Heart right ventricle (tissue), 16 donors: ENCODE measurements at places on chromosomes 16 and 17.
A peak's percentile ranks its signal among the peaks of the same experiment; 100 is the strongest.

- H3K36me3 ChIP-seq: no peaks in the 10 kb centered on the region
- H3K27ac ChIP-seq: no peak overlapping the region
- H3K27me3 ChIP-seq: no peaks in the 10 kb centered on the region
- H3K4me3 ChIP-seq: no peak overlapping the region
- DNase-seq: no peak
- peaks cover 28% of the 10 kb centered on the region for H3K4me1 ChIP-seq
These were observed 3.7 kb downstream of the TEPSIN start for GRCh38 chr17:81234940-81235821.

DNA sequence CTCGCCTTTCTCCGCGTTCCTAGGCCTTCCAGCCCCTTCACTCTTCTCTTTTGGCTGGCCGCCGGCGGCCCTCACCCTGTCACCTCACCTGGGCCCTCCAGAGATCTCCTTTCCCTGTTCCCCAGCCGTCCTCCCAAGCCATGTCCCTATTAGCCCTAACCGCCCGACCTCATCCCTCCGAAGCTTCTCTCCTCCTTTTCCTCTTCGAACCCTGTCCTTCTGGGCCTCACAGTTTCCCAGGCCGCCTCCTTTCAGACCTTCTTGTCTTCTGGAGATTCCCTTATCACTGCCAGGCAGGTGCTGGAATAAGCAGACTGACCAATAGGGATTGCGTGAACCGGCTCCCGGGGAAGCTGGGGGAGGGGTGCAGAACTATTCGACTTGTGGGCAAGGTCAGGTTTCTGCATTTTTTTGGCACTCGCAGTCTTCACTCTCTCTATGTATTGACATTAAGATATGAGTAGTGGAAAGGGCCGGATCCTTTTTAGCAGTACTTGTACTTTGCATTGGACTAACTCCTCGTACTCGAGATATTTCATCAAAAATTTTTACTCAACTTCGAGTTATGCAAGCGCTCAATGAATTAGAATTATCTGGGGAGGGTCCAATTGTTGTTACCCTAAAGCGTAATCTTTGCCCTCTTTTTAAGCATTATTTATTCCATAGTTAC, 690 bp downstream of the RHOT1 start:
- H3K36me3 ChIP-seq: peaks cover 13% of the 10 kb centered on the region
- peak overlapping the region; percentile 97 for H3K27ac ChIP-seq
- H3K4me1 ChIP-seq: peaks cover 56% of the 10 kb centered on the region
- H3K4me3 ChIP-seq: peak overlapping the region; percentile 80
- DNase-seq: peak; percentile 57

- no peaks in the 10 kb centered on the region for H3K27me3 ChIP-seq
- no peak overlapping the region for H3K27ac ChIP-seq
- H3K36me3 ChIP-seq: no peaks in the 10 kb centered on the region
- no peak for DNase-seq
These were observed 45.0 kb downstream of the SCNN1G start for GRCh38 chr16:23227529-23227928.

GRCh38 chr16:79752396-79752795, 151.9 kb upstream of the MAF start:
- H3K36me3 ChIP-seq: no peaks in the 10 kb centered on the region
- peaks cover 17% of the 10 kb centered on the region for H3K4me1 ChIP-seq
- no peak overlapping the region for H3K4me3 ChIP-seq

- no peak overlapping the region for H3K4me3 ChIP-seq
- H3K27ac ChIP-seq: no peak overlapping the region
- no peak for DNase-seq
- H3K4me1 ChIP-seq: no peaks in the 10 kb centered on the region
These were observed 15.4 kb upstream of the CLEC18A start for GRCh38 chr16:69935740-69936139.

GRCh38 chr16:86035906-86036305, 136.9 kb downstream of the IRF8 start:
- peaks cover 10% of the 10 kb centered on the region for H3K4me1 ChIP-seq
- H3K36me3 ChIP-seq: no peaks in the 10 kb centered on the region
- no peak overlapping the region for H3K27ac ChIP-seq
- no peak for DNase-seq

DNA sequence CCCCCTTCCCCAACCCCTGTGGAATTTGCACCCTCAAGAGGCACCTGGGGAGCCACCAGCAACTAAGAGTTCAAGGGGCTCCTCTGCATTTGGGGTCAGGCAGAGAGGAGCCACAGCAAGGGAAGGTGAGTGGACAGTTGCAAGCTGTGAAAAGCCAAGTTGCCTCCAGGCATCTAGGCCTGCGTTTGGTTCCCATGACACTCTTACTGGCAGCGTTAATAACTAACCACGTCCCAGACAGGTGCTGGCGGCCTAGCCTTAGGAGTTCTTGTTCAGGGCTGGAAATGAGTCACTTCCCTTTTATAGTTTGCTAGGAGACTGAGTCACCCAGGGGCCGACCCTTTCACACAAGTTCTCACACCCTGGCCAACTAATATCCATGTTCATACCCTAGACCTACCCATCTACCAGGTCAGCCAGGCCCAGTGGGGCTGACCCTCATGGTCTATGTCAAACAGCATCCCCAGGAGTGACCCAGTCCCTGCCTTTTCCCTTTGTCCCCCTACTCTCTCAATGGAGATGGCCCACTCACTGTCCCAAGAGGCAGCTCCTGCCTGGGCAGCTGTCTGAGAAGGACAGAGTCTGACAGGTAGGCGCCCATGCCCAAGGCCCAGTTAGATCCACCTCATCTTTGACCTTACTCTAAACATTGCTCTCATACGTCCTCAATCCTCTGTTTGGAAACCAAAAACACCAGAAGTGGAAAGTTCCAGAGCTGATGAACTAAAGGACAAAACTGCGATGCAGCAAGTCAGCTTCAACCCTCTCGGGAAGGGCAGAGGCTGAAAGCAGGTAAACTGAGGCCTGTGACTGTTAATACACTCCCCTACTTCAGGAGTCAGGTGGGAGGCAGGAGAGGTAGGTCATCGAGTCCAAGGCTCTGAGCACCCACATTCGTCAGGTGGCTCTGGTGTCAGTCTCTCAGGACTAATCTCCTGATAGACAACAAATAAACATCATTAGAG, 300.6 kb downstream of the SOX9 start:
- no peaks in the 10 kb centered on the region for H3K36me3 ChIP-seq
- H3K27ac ChIP-seq: no peak overlapping the region
- no peak overlapping the region for H3K4me3 ChIP-seq
- DNase-seq: no peak
- H3K27me3 ChIP-seq: no peaks in the 10 kb centered on the region

- no peak for DNase-seq
- H3K4me3 ChIP-seq: no peak within 1 kb of the TSS
- no peaks in the 10 kb centered on the region for H3K27me3 ChIP-seq
- H3K27ac ChIP-seq: no peak within 1 kb of the TSS
- H3K4me1 ChIP-seq: no peaks in the 10 kb centered on the region
These were observed at the start of gene GSDMA for GRCh38 chr17:39962642-39963220. GSDMA (plus strand) TSS chr17:39963004; CDS start chr17:39965688, 2,684 bp downstream.

DNA sequence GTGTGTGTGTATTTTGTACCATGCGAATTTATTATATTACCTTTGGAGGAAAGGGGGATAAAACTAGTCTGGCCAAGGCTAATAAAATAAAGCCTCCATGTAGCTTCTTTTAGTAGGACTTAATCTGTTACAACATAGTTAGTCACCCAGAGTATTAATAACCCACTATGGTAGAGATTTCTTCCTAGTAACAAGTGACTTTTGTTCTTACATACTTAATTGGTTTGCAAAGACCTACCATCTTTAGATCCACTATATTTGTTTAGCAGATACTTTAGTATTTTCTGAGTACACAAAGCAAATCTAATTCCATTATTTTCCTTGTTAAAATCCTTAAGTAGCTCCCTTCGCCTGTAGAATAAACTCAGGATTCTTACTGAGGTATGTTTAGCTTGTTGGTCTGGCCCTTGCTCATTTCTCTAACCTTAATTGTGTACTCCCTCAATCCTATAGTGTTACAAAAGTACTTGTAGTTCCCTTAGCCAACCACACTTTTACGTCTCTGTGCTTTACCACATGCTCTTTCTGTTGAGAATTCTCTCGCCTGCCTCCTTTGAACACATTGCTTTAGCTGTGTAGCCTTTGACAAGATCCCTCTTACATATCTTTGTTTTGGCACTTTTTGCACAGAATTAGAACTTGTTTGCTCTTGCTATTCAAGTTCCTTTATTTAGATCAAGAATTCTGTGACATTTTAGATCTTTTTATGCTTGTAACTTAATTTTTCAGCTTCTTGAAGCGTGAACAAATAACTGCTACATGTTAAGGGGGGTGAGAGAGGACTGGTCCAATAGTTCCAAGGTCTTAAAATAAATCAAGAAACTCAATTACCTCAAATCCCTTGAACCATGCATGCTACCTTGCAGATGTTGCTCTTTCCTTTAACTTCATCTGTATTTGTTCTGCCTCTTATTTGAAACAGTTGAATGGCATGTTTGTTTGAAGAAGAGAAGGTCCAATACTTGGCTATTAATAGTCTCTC, 23.8 kb downstream of the CLTC start:
- H3K27me3 ChIP-seq: no peaks in the 10 kb centered on the region
- DNase-seq: no peak
- no peak overlapping the region for H3K27ac ChIP-seq
- peaks cover 72% of the 10 kb centered on the region for H3K4me1 ChIP-seq
